ENCODE measurements at places on chromosomes 12 and 14.

GRCh38 chr14:39109893-39110715 lies 4.0 kb upstream of the GEMIN2 start:
- DNase-seq = no peak

GRCh38 chr14:80933282-80933681 lies 8.3 kb downstream of the CEP128 start:
- no peak for DNase-seq

- DNase-seq = no peak
Measured at GRCh38 chr12:25583545-25583944, 30.5 kb upstream of the LMNTD1 start.

GRCh38 chr12:71746974-71747611 lies 7.6 kb upstream of the RAB21 start:
- DNase-seq = peak; percentile 33

DNA sequence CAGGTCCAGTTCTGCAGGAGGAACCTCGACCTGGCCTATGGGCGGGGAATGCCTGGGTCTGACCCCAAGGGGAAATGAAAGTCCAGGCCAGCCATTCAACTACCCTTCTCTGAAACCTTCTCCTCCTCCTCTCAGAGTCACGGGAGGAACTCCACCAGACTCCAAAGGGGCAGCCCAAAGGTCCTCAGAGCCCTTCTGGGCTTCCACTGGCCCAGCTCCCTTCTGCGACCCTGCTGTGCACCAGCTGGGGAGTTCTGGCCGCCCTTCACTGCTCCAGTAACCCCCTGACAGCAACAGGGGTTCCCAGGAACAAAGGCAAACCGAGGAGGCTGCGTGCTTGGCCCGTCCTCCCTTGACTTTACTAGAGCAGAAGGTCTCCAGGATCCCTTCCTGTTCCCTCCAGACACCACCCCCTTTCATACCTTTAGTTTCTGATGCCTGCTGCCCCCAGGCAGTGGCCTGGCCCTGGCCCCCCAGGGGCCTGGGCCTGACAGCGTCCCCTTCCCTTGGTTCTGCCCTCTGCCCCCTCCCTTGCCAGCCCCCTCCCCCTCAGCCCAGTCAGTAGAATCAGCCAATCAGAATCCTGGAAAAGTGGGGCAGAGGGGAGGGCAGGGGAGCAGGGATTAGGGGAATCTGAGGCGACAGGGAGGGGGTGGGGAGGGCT lies 850 bp upstream of the ZNF385A start:
- no peak for DNase-seq

DNA sequence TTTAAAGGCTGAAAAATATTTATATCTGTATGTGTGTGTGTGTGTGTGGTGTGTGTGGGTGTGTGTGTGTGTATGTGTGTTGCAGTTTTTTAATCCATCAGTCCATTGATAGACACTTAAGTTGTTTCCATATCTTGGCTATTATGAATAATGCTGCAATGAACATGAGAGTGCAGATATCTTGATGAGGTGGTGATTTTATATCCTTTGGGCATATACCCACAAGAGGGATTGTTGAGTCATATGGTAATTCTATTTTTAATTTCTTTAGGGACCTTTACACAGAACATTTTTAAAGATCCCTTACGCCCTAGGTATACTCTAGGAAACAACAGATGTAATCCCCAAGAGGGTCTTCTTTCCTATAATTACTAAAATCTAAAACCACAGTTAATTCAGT lies 154.5 kb upstream of the CLEC14A start:
- DNase-seq = no peak

DNA sequence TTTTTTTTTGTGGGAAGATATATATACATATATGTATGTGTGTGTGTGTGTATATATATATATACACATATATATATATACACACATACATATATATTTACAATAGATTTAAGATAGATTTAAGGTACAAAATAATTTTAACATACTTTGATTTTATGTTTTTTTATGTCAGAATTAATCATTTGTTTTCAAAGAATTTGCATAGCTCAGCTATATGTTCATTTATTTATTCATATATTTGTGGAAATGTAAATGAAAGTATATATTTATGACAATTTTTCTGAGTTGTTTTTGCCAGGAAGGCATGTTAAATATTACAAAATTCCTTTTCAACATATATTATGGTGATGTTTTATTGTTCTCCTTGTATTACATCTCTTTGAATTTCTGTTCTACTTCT lies 887.4 kb upstream of the NOVA1 start:
- DNase-seq = no peak

GRCh38 chr14:95829321-95829720 lies 47.3 kb upstream of the TUNAR start:
- DNase-seq = no peak

GRCh38 chr14:25953532-25954139 lies 644.2 kb downstream of the NOVA1 start:
- DNase-seq = no peak
